ENCODE measurements at places on chromosomes 2 and 18.

DNA sequence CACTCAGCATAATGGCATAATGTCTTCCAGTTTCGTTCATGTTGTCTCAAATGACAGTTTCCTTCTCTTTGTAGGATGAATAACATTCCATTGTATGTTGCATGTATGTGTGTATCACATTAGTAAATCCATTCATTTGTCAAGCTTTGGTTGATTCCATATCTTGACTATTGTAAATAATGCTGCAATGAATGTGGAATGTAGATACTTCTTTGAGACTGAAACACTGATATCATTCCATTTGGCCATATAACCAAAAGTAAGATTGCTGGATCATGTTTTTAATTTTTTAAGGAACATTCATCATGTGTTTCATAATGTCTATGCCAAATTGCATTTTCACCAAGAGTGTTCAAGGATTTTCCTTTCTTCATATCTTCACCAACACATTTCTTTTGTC is 1711.4 kb upstream of the PIK3C3 start:
- no peak for DNase-seq

DNA sequence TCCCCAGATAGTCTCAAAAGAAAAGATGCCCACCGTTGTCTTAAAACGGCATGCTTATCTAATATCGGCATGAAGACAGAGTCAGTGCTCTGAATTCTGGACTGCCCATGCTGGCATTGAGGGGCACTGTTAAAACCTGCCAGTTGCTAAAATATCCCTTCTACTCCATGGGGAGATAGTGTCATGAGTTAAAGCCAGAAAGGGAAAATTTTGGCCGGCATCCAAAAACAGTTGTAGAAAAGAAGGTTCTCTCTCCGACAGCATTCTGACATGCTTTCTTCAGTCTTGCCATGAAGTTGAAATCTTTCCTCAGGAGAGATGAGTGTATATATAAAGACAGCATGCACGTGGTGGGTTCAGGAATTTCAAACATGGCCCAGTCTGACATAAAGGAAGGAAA is 401.3 kb upstream of the PIK3C3 start:
- no peak for DNase-seq

DNA sequence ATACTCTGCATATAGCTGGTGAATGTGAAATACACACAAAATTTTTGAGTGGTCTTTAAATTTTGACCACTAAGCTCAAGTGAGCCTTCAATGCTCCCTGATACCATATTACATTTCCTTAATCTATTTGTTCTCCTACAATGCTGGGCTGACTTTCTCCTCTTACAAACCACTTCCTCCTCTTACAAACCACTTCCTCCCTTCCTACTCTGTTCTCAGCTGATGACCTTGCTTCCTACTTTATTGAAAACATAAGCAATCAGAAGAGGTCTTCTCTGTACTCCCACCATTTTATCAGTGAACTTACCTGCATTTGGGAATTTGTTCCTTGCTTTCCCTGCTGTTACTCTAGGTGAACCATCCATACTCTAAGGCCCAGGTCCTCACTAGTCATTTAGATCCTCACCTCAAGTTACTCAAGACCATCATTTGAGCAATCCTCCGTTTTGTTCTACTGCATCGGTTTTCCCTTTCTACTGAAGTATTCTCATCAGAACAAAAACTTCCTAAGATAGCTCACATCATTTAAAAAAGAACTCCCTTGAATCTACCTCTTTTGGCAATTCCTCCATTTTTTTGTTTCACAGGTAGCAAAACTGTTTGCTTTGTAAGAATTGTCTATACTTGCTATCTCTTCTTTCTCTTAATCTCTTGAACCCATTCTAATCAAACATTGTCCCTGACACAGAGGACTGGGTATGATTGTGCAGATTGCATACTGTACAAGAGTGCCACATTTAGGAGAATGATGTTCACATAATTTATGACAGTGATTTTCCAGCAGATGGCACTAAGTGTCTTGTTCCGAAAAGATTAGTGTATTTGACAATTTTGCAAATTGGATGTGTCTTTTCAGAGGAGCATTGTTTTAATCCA is 96.5 kb downstream of the EPB41L5 start:
- DNase-seq, result no peak

- DNase-seq, result no peak
Observed at GRCh38 chr2:234334151-234334550, 162.7 kb downstream of the ARL4C start.

- DNase-seq, result no peak
Observed at GRCh38 chr18:36132756-36133155, 3.1 kb downstream of the ELP2 start.

- no peak for DNase-seq
Observed at GRCh38 chr2:3127710-3128109, 249.9 kb downstream of the EIPR1 start.

- DNase-seq, result no peak
Observed at GRCh38 chr2:139067072-139067471, 286.9 kb upstream of the NXPH2 start.

DNA sequence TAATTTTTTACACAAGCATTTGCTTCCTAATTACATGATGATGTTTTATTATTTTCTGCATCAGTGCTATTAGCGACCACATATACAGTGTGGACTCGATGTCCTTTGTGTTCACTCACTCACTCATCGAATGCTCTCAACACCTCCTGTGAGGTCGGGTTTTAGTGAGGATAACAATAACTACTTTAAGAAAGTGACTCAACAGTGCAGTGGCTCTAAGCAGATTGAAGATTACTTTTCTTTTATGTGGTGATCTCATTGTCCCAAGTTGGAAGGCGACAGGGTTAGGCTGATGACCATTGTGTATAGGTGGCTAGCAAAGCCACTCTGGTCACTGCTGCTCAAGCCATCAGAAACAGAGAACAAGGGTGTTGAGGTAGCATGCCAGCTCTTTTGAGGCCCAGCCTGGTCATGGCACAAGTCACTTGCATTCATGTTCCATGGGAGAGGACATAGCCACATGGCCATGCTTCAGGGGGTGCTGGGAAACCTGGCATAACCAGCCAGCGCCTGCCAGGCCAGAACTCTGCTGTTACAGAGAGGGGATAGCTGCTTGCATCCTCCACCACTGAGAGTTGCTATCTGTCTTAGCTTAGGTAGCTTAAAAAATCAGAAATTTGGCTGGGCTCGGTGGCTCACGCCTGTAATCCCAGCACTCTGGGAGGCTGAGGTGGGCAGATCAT is 60.4 kb downstream of the PDCL3 start:
- DNase-seq, result no peak

DNA sequence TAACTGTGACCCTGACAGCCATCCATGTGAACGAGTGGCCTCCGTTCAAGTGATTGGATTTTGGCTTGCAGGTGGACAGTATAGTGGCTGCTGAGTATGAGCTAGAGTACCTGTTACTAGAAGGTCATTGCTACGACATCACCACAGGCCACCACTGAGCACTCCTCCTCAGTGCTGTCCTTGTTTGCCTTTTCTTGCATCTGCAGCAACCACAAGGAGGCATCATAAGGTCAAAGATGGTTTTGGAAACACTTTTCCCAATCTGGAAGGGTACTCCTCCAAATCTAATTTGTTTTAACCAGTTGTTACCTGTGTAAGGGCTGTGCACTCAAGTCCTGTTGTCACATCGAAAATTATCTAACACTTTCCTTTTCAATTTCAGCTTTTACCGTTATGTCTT is 81.2 kb downstream of the UGGT1 start:
- no peak for DNase-seq

DNA sequence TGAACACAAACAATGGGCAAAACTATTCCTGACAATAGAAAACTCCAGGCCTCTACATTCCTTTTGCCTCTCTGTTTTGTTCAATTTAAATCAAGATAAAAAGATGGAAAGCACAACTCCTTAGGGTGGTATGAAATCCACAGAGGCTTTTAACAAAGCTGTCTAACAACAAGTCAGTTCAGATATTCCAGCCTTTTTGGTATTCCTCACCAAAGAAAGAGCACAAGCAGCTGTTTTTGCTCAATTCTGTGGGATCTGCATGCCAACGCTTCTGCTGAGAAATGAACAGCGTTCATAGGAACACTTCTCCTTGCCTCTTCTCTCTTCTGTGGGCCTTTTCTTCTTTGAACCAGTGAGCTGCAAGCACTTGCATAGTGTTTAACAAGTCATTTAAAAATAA is 411.6 kb upstream of the TCF4 start:
- DNase-seq, result no peak

- DNase-seq, result no peak
Observed at GRCh38 chr2:42802150-42802549, 9.8 kb upstream of the HAAO start.

DNA sequence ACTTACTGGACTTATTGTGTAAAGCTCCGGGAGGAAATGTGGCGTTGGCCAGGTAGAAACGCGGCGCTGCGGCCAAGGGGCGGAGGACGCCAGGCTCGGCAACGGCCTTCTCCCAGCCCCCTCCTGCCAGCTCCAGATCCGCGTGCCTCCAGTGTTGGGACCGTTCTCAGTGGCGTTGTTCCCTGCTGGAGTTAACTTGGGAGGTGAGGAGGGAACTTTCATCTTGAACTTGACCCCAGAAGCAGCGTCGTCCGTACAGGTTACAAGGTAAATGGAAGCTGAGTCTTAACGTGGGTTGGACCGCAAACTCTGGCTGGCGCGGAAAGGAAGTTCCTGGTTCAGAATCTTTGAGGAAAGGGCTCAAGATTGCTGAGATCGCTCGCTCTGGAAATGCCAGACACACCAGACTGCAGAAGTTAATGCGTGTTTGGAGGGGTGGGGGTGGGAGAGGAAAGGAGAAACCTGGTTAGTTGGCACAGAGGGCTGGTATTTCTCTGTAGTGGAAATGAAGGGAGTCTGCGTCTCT is 1.3 kb downstream of the TANC1 start:
- no peak for DNase-seq

GRCh38 chr2:55592130-55592529 is 25.3 kb downstream of the PPP4R3B start:
- DNase-seq, result no peak

DNA sequence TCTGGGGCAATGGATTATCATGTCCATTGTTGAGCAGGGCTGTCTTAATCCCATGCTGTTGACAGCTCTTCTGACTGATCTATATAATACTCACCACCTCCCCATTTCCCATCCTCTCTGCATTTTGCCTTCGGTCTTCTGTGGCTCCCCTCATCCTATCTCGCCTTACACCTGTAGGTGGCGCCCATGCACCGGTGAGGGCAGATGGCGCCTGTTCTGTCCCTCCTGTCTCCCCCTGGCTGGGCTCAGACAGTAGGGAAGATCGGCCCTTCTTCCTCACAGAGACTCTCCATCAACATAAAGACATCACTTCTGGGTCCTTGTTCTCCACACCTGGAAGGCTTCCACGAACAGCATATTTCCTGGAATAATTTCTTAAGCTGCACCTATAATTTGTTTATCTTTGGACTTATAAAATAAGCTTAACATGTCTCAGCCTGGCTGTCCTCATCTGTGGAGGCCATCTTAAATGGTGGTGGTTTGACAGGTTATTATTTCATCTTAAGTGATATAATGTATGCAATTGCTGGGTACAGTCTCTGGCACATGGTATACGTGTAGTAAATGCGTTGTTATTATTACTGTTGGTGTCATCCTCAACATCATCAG is 10.9 kb upstream of the CDH20 start:
- no peak for DNase-seq

DNA sequence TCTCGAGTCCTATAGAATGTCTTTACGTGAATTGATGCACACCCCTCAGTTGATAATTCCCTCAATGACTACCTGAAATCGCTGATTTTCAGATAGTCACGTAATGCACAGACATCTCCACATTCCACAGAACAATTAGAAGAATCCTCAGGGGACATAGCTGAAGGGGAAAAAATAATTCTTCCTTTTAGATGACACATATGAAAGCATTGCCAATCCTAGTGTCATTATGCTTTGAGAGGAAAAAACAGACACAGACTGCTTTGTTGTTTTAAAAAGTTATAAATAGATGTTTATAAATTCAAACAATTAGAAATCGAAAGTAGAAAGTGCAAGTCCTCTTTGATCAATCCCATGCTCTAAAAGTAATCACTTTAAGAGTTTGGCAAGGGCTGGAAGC is 100.6 kb upstream of the FN1 start:
- no peak for DNase-seq

DNA sequence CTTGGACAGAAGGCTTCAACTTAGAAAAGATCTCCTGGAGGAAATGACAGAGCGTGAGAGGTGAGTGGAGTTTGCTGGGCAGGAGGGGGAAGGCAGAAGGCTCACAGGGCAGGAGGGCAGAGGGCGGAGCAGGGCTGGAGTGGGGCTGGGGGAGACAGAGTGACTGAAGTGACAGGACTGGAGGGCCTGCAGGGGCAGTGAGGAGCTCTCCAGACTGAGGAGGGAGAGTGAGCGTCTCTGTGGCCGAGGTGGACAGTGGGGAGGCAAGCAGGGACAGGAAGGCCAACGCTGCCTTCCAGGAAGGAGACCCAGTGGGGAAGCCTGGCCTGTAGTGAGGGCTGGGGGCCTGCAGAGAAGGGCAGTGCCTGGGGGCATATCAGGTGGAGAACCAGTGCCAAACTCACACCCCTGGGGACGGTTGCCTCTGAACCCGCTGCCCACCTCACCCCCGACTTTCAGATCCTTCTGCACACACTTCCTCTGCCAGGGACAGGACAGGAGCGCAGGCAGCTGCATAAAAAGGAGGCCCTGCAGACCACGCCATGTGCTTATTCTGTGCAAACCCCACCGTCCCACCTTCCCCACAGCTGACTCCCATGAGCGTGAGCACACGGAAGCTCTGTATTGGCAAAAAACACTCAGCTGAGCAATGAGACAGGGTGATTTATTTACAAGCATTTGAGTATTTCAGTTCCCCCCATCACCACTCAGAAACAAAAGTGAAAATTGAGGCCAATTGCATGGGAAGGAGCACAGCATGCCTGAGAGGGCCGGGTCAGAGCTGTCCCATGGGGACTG is 244.3 kb downstream of the FAM210A start:
- DNase-seq, result no peak

DNA sequence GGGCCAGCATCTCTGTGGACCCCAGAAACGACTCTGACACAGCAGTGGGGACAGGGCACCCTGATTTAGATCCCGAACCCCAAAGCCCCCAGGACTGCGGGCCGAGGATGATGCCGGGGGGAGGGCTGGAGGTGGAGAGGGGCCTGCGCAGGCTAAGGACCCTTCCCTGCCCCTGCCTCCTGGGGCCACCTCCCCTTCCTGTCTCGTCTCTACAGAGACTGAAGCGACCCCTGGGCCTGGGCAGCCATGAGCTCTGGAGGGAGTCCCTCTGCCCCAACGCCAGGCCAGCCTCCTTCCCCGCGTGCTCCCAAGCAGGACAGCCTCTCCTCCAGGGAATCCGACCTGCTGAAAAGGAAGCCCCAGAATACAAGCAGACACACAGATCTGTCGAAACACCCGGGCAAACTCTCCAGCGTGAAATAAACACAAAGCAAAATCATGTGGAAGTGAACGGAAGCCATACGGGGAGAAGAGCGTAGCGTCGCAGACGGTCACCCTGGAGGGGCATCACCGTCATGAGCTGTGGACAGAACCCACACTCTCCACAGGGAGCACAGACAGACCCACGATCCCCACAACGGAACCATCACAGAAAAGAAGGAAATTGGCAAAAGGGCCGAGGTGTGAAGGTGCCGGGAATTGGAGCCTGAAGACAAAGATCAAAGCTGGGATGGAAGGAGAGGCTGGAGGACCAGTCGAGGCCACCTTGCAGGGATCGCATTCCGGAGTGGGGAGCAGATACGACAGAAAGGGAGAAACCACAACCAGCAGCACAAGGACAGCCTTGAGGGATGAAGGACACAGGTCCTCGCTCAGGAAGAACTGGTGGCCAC is 51.0 kb upstream of the CTDP1 start:
- no peak for DNase-seq

GRCh38 chr2:216341121-216341520 is 31.2 kb downstream of the MARCHF4 start:
- DNase-seq, result no peak

Measured in stimulated activated CD8-positive, alpha-beta memory T cell treated with anti-CD3 and anti-CD28 coated beads, Interleukin-4, amount 100 ng/mL, for 4 hours (primary cell).